ENCODE measurements at places on chromosomes 6 and 20. TPM values are rescaled to one million over a fixed set of nuclear protein-coding genes. Genes with fewer than 3 reads are reported as not detected.

Gene POU5F1
- total RNA-seq = 4.4 TPM

Gene CALHM4
- not detected for total RNA-seq

Gene PTGIS
- total RNA-seq = 0.98 TPM

Gene RAD21L1
- not detected for total RNA-seq

Gene CD24
- total RNA-seq = 1,378 TPM

Gene LY6G6C
- total RNA-seq = not detected

Gene AVP
- not detected for total RNA-seq

Gene OR12D3
- not detected for total RNA-seq

Gene PLEKHG1
- 6.7 TPM for total RNA-seq

Gene MROH8
- total RNA-seq = 0.33 TPM

Gene BPIFB2
- not detected for total RNA-seq

Gene EBF4
- total RNA-seq = 0.98 TPM

Gene IMPG1
- total RNA-seq = not detected
